ENCODE measurements at places on chromosomes 3 and 15. TPM values are rescaled to one million over a fixed set of nuclear protein-coding genes. Genes with fewer than 3 reads are reported as not detected.

Gene CCDC39
- 0.63 TPM for total RNA-seq

Gene SLC12A1
- total RNA-seq, result not detected

Gene B3GALNT1
- total RNA-seq, result 21.8 TPM

Gene TRIM42
- not detected for total RNA-seq

Gene CCDC191
- 3.3 TPM for total RNA-seq

Gene GOLGA6A
- not detected for total RNA-seq

Gene TNFAIP8L3
- 3.7 TPM for total RNA-seq

Gene ADAMTS9
- 36.3 TPM for total RNA-seq

Gene SENP8
- total RNA-seq, result 4.2 TPM

Gene STARD5
- total RNA-seq, result 5.2 TPM

Gene SRGAP3
- 5.1 TPM for total RNA-seq

DNA sequence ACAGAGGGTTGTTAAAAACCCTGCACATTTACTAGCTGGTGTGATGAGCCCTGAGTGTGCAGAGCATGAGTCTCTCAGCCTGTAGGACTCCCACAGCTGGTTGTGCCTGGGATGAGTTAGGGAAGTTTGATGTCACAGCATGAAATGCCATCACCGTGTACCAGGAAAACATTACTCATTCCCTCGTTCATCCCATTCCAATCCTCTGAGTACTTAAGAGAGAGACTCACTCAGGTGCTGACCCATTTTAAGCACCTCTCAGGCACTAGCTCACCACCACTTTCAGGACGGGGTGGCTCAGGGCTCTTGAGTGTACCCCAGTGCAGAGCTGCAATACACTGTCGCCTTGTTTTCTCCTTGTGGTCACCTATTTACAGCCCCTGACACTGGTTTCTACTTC lies 18.7 kb downstream of the MGLL start:
- no peak for DNase-seq

DNA sequence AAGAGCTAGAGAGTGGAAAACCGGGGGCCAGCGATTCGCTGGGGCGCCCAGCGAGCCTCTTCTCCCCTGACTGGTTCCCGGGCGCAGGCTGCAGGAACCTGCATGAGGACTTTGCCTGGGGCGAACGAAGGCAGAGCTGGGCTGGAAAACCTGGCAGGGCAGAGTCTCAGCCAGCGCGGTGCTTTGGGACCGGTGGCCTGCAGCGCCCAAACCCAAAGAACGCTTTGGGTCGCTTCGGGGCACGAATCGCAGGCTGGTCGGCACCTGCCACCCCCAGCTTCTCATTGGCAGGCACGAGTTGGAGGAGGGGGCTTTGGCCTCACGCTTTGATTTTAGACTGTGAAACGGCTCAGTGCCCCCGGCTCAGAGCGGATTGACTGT lies 3.0 kb downstream of the ONECUT1 start:
- DNase-seq, result no peak

GRCh38 chr3:177307391-177307790 lies 110.1 kb upstream of the TBL1XR1 start:
- no peak for DNase-seq

- DNase-seq, result no peak
Measured at GRCh38 chr15:89499156-89499555, 2.8 kb upstream of the RHCG start.

DNA sequence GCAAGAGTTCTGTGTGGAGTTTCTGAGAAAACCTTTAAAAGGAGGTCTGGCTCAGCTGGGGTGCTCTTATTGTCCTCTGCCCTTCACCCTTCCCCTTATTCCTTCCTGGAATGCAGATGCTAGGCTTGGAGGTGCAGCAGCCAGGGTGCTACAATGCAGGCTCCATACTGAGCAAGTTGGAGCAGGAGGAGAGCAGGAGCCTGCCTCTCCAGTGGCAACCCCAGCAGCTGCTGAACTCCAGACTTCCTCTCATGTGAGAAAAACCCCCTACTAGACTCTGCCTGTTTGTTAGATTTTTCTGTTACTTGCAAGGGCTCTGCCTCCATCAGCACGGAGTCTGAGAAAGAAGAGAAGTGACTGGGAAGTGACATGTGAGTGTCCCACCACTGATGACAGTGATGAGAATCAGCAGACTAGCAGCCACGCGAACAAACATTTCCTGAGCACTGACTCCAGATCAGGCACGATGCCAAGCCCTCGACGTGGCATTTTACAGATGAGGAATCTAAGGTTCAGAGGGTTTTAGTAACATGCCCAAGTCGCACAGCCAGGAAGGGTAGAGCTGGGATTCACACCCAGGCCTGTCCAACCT lies 16.1 kb upstream of the RARRES1 start:
- DNase-seq, result no peak

DNA sequence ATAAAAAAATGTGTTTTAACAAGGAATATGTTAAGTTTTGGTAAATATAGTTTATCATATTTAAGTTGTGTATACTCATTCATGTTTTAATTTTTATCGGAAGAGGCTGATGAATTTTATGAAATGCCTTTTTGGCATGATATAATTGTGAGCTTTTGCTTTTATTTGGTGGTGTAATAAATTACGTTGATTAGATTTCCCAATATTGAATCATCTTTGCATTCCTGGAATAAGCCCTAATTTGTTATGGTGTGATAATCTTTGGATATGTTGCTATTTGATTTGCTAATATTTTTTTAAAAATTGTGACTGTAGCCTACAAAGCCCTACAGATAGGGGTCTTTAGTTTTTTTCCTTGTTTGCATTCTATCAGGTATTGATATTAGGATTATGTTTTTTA lies 107.4 kb downstream of the IGF1R start:
- DNase-seq, result no peak

- no peak for DNase-seq
Measured at GRCh38 chr3:139521144-139521543, 18.4 kb downstream of the RBP1 start.

- DNase-seq, result no peak
Measured at GRCh38 chr3:109316162-109316730, at the start of gene DPPA2. DPPA2 (minus strand) TSS chr3:109316517; CDS start chr3:109314542, 1,975 bp downstream.

- no peak for DNase-seq
Measured at GRCh38 chr15:26015516-26016075, 152.5 kb upstream of the ATP10A start.

DNA sequence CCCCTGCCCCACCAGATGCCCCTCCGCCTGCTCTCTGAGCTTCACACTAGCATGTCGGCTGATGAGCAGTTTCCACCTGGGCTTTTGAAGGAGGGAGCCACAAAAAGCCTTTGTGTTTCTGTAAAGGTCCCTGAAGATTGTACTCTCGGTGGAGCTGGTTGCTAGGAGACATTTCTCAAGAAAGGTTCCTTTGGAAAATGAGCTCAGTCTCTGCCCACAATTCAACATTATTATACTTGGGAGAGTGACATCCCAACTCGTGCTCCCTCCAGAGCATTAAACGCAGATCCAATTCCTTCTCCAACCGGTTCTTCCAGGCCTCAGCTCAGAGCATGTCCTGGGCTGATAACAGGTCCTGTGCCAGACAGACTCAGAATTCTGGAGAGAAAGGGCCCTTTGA lies 26.8 kb upstream of the FAM107A start:
- DNase-seq, result no peak

DNA sequence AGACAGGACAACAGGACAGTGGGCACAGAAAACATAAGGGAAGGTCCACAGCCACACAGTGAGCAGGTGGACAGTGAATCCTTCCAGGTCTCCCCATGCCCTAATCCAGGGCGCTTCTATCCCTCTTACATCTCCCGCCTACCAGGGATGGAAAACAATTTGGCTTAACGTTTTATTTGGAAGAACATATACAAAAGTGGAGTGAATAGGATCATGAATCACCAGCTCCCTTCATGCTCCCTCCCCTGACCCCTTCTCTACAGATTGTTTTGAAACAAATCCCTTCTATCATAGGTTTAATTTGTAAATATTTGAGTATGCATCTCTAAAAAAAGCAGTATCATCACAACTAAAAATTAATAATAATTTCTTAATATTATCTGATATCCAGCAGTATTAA lies 52.5 kb downstream of the CLDN11 start:
- DNase-seq, result no peak

- no peak for DNase-seq
Measured at GRCh38 chr3:171873580-171873979, 30.4 kb downstream of the TMEM212 start.

GRCh38 chr15:35936284-35936683 lies 390.3 kb upstream of the DPH6 start:
- no peak for DNase-seq

- no peak for DNase-seq
Measured at GRCh38 chr15:57537072-57537471, 54.6 kb upstream of the MYZAP start.

DNA sequence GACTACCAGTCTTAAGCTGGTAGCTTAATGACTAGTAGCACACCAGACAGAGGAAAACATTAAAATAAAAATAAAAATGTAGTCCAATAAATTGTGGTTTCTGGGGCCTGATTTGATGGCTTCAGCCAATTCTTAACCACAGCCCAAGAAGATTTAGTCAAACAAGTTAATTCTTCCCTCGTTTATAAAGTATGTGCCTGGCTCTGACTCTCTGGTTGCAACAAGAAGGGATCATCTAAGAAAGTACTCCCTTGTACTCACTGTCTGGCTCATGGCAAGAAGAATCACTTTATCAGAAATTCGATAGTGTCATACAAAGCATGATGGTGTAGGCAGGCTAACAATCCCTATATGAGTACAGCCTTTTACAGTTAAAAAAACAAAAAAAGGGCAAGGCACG lies 141.9 kb downstream of the P3H2 start:
- no peak for DNase-seq

- DNase-seq, result no peak
Measured at GRCh38 chr15:64112073-64112772, 16.4 kb downstream of the SNX1 start.

GRCh38 chr3:122940628-122941086 lies 86.9 kb downstream of the SEMA5B start:
- no peak for DNase-seq

DNA sequence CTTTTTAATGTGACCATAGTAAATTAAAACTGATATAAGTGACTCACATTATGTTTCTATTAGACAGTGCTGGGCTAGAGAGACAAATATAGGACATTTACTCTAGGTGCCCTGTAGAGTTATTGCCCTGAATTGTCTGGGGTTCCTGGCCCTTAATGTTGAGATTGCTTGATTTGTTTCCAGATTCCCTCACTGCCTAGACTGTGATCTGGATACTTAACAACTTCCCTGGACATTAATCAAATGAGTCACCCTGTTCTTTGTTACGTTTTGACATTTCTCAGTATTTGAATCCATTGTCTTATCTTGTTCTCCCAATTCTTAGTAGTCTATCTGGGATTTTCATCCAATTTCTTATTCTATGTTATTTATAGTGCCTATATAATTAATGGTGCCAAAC lies 65.8 kb downstream of the DTWD1 start:
- no peak for DNase-seq

DNA sequence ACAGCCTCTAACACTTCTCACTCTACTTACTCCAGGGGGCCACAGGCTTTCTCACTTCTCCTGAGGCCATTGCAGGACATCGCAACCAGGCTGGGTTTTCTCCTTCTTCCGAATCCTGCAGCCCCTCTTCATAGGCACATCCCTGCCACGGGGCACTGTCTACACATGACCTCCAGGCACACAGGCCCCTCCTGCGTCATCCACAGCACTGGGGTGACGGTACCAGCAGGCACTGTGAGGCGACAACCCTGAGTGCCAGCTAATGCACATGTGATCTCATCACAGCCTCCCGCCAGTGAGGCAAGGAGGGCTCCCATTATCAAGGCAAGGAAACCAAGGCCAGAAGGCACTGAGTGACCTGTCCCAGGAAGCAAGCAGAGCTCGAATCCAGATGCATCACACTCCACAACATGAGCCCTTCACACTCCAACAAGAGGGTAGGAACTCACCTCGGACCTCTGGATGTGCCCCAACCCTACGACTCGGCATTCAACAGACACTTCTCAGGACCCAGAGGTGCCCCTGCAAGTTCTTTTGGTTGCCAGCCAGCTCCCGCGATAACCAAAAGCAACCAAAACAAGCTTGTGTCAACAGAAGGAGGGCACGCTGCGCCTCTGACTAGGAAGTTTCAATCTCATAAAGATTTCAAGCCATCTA lies 16.7 kb downstream of the FAM174B start:
- no peak for DNase-seq

- no peak for DNase-seq
Measured at GRCh38 chr15:74414603-74415338, 19.0 kb downstream of the SEMA7A start.

- DNase-seq, result no peak
Measured at GRCh38 chr15:96066852-96067495, 263.5 kb upstream of the NR2F2 start.

DNA sequence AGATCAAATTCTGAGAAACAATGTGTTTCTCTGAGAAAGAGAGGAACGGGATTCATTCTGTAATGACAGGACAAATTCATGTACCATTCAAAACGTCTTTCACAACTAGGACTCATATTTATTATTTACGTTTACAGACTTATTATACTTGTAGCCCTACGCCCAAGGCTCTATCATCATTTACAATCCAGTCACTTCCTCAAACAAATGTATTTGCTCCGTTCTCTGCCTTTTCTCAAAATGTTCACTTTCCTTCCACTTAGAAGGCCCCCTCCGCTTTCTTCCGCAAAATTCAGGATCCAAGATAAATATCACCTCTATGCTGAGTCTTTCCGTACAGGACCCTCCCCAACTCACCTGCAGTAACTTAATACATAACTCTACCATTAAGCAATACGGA lies 745 bp downstream of the RSL24D1 start:
- no peak for DNase-seq

GRCh38 chr15:27762471-27762870 lies 336.6 kb downstream of the OCA2 start:
- DNase-seq, result no peak

GRCh38 chr3:129282727-129283327 lies 4.2 kb downstream of the HMCES start:
- no peak for DNase-seq

GRCh38 chr15:28219116-28219515 lies 102.9 kb downstream of the HERC2 start:
- DNase-seq, result no peak

DNA sequence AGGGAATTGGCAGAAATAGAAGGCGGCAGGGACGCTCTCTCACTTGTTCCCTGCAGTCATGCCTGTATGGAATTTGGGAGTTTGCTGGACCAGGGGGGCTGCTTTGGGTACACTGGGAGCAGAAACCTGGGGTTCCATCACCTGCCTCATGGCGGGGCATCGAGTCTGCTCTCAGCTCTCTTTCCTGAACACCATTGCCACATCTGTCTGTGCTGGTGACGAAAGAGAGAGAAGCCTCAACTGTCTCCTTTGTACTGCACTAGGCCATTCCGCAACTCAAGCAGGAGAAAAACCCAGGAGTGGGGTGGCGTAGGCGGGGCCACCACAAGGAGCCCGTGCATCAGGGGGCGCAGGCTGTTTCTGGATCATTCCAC lies 14.0 kb downstream of the TMEM158 start:
- no peak for DNase-seq

GRCh38 chr3:129657261-129658046 lies 51.0 kb upstream of the PLXND1 start:
- no peak for DNase-seq

DNA sequence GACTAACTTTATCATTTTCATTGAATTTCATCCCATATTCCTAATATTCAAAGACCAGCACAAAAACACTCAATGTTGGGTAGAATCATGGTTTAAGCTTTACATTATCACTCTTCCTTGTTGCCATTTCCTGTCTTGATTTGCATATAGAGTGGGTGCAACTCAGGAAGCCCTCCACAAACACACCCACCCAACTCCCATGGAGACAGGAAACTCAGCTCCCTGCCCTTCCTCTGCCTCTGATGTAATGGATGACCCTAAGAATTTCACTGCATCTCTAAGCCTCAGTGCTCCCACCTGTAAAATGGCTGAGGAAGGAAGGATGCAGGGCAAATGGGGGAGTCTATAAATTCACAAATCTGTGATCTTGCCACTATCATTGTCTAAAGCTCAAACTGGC lies 98.1 kb upstream of the BFSP2 start:
- no peak for DNase-seq

All from left lung (tissue), 14 donors.